Vein endothelial cell (primary cell): ENCODE measurements at places on chromosomes 2 and 18. TPM values are rescaled to one million over a fixed set of nuclear protein-coding genes. Genes with fewer than 3 reads are reported as not detected.

The AQP12A gene
- not detected in 2 replicates for total RNA-seq

The PLB1 gene
- 0.33 and 0.57 TPM in 2 replicates for total RNA-seq

The UGT1A3 gene
- total RNA-seq, result not detected in 2 replicates

The TMEFF2 gene
- total RNA-seq, result under 0.01 TPM in 1 of 2 replicates, not detected in the other

The TRIM43 gene
- not detected in 2 replicates for total RNA-seq

The HOXD3 gene
- 13.4 and 18.0 TPM in 2 replicates for total RNA-seq

The ACTG2 gene
- 0.67 TPM in 1 of 2 replicates, not detected in the other for total RNA-seq

The EFR3B gene
- 0.67 and 1.6 TPM in 2 replicates for total RNA-seq

The ZCCHC2 gene
- total RNA-seq, result 18.9 and 33.8 TPM in 2 replicates

The MC5R gene
- total RNA-seq, result not detected in 2 replicates

The CAPN13 gene
- not detected in 2 replicates for total RNA-seq
